ENCODE measurements at places on chromosomes 12 and 14.

GRCh38 chr12:101021911-101022388, 188.1 kb downstream of the SLC5A8 start:
- DNase-seq: no peak

- no peak for DNase-seq
These were observed 189.0 kb downstream of the FOXA1 start for GRCh38 chr14:37406095-37406494.

DNA sequence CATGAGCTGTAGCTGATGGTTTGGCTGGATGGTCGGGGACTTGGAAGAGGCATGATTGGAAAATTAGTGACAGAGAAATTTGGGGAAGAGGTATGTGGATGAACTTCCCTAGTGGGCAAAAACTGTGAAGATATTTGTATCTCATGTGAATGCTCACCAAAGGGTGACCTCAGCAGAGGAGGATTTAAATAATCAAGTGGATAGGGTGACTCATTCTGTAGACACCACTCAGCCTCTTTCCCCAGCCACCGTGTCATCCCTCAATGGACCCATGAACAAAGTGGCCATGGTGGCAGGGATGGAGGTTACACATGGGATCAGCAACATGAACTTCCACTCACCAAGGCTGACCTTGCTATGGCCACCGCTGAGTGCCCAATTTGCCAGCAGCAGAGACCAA, 60.8 kb upstream of the KRAS start:
- no peak for DNase-seq

- DNase-seq: no peak
These were observed 105.1 kb downstream of the STXBP6 start for GRCh38 chr14:24944800-24945199.

- DNase-seq: no peak
These were observed 171.6 kb downstream of the PPM1H start for GRCh38 chr12:62763312-62763711.

DNA sequence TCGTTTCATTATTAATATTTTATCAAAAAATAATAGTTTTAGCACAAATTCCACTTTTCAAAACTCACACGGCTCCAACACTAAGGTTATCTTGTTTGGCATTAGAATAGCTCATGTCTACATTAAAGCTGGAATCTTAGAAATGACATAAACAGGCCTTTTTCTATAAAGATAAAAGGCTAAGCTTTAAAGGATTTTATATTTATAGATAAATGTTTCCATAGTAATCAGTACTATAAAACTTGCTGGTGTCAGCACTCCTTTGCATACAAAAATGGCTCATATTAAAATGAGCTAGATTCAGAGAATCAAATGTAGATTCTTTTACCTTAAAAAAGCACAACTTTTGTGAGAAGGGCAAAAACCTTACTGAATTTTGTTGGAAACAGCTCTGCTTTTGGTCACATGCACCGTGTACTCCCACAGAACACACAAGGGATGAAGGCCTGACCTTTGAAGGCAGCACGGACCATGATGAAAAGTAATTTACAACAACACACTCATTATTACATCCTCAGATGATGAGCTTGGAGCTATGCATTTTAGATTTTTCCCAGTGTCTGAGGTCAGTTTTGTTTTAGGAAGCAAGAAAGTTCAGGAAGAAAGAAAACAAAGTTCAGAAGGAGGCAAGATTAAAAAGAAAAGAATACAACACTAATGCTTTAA, 202.8 kb downstream of the BCAT1 start:
- DNase-seq: no peak

GRCh38 chr14:91413547-91414474, 3.8 kb downstream of the CCDC88C start:
- peak; percentile 91 for DNase-seq

DNA sequence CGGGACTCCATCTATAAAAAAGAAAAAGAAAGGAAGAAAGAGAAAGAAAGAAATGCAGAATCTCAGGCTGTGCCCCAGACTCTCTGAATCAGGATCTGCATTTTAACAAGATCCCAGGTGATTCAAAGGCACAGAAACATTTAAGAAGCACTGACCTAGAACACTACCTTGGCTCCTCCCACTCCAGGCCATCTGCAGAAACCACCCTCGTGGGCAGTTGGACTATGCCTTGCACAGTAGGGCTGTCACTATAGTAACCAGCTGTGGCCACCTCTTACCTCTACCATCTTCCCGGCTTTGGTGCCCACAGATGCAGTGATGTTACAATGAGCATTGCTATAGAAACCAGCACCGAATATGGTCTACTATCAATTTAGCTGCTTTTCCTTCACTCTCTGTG, 110.9 kb upstream of the PWP1 start:
- no peak for DNase-seq

DNA sequence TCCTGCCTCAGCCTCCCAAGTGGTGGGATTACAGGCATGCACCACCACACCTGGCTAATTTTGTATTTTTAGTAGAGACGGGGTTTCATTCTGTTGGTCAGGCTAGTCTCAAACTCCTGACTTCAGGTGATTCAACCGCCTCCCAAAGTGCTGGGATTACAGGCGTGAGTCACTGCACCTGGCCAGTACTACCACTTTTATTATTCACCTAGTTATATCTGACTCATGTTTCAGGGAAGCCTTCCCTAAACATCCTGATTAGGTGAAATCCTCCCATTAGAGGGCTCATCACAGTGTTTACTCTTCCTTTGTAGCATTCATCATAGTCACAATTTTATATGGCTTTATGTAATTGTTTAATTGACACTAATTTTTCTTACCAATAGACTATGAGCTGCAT, 295.3 kb upstream of the SOX5 start:
- DNase-seq: no peak

GRCh38 chr14:50865391-50866076, 6.3 kb upstream of the ABHD12B start:
- DNase-seq: no peak

DNA sequence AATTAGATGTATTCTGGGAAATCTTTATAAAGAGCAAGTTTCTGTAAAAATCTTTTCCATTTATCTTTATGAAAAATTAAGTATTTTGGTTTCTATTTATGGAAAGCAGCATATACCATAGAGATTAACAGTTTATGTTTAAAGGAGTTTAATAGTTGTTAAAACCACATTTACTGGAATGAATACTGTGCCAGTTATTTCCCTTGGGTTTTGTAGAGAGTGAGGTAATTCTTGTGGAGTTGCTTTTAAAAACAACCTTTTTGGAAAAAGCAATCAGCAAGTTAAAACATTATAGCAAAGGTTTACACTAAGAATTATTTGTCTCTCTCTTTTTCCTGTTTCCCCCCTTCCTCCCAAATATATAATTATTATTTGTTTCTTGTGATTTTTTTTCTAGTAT, 34.9 kb downstream of the AEBP2 start:
- no peak for DNase-seq
